ENCODE measurements at places on chromosomes 4 and X. TPM values are rescaled to one million over a fixed set of nuclear protein-coding genes. Genes with fewer than 3 reads are reported as not detected.

Gene UGT8
- total RNA-seq: not detected

Gene ZNF630
- total RNA-seq: 1.9 TPM

Gene ARMCX1
- 103 TPM for total RNA-seq

Gene ABCD1
- 11.7 TPM for total RNA-seq

Gene DGKQ
- 13.6 TPM for total RNA-seq

Gene CCDC160
- total RNA-seq: not detected

Gene ARAP2
- total RNA-seq: 0.16 TPM

Gene ADGRG2
- under 0.01 TPM for total RNA-seq

Gene GUCY1B1
- total RNA-seq: 46.3 TPM

Gene DRP2
- total RNA-seq: 1.9 TPM

Gene CCNQ
- 31.1 TPM for total RNA-seq

Gene SPOCK3
- 1.3 TPM for total RNA-seq

Gene NXF3
- total RNA-seq: not detected

Gene NPY2R
- not detected for total RNA-seq

Gene COL25A1
- 0.34 TPM for total RNA-seq

Gene DMP1
- total RNA-seq: not detected

Gene MSANTD1
- total RNA-seq: 0.60 TPM

Gene CLNK
- not detected for total RNA-seq

Gene STBD1
- 7.1 TPM for total RNA-seq

Gene ITGB1BP2
- total RNA-seq: 0.43 TPM

Gene C4orf36
- total RNA-seq: 2.1 TPM

Gene TBX22
- total RNA-seq: not detected

Gene TMLHE
- total RNA-seq: 12.7 TPM

Gene TLR1
- 1.7 TPM for total RNA-seq

Gene MMRN1
- total RNA-seq: 0.09 TPM

Gene SSX1
- total RNA-seq: not detected

Gene DDX53
- not detected for total RNA-seq

Gene MAGEE2
- not detected for total RNA-seq

Gene TSPAN5
- total RNA-seq: 46.8 TPM

Gene RAP1GDS1
- total RNA-seq: 39.2 TPM

Gene ABCB7
- total RNA-seq: 19.2 TPM

Gene FRAS1
- 0.26 TPM for total RNA-seq

Gene FATE1
- not detected for total RNA-seq

Gene GAGE1
- total RNA-seq: not detected

Gene CXCL8
- 1.9 TPM for total RNA-seq

Gene TECRL
- total RNA-seq: not detected

Gene GAB3
- 2.0 TPM for total RNA-seq

Gene TRAM1L1
- total RNA-seq: 3.3 TPM

Gene SLC2A9
- total RNA-seq: 2.5 TPM

Gene SCARB2
- 235 TPM for total RNA-seq

Gene HSFX1
- total RNA-seq: 0.94 TPM

Gene CSAG1
- total RNA-seq: not detected

All from bronchial smooth muscle cell (primary cell).